Thyroid gland (tissue), 4 donors: ENCODE measurements at places on chromosomes 4 and X.

GRCh38 chr4:67071641-67072040 is 473.7 kb downstream of the CENPC start:
- no peak for DNase-seq

- no peak for DNase-seq
These were observed 64.6 kb upstream of the PPP3CA start for GRCh38 chr4:101411926-101412325.

- no peak for DNase-seq
These were observed 56.6 kb downstream of the AREG start for GRCh38 chr4:74501579-74501978.

GRCh38 chr4:25867781-25868294 is 5.0 kb upstream of the SEL1L3 start:
- no peak for DNase-seq

- DNase-seq: no peak
These were observed 1.0 kb upstream of the MECP2 start for GRCh38 chrX:154098551-154098950.

GRCh38 chrX:16978193-16978984 is 31.9 kb downstream of the REPS2 start:
- no peak for DNase-seq

- no peak for DNase-seq
These were observed 38.7 kb upstream of the GYPA start for GRCh38 chr4:144179152-144179739.

- DNase-seq: no peak
These were observed 27.7 kb downstream of the PDGFRA start for GRCh38 chr4:54256491-54257486.

- peak; percentile 24 for DNase-seq
These were observed 774 bp upstream of the RAPGEF2 start for GRCh38 chr4:159101988-159102621.

GRCh38 chrX:10171249-10171648 is 14.5 kb downstream of the CLCN4 start:
- DNase-seq: no peak

DNA sequence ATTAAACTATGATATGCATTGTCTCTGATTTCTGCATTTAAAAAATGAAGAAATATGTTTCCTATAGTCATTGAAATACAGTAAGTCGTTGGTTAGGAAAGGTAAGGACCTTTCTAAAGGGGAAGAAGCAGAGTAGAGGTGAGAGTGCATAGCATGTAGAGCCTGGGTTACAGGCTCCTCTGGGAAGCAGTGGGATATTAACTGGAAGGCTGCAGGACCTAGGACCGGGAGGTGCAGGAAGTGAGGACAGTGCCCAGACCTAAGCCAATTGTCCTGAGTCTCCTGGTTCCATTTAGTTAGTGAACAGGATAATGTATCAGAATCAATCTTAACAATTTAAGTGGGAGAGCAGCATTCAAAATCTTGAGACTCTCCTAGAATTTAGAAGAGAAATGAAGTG is 237.1 kb upstream of the NUDT6 start:
- DNase-seq: no peak

- no peak for DNase-seq
These were observed 240.5 kb upstream of the POF1B start for GRCh38 chrX:85619962-85620361.

DNA sequence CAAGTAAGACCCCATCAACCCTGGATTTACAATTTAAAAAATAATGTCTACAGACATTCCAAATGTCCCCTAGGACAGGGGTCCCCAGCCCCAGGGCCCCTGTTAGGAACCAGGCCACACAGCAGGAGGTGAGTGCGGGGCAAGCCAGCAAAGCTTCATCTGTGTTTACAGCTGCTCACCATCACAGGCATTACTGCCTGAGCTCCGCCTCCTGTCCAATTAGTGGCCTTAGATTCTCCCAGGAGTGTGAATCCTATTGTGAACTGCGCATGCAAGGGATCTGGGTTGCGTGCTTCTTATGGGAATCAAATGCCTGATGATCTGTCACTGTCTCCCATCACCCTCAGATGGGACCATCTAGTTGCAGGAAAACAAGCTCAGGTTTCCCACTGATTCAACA is 146.1 kb downstream of the ATP10D start:
- no peak for DNase-seq

DNA sequence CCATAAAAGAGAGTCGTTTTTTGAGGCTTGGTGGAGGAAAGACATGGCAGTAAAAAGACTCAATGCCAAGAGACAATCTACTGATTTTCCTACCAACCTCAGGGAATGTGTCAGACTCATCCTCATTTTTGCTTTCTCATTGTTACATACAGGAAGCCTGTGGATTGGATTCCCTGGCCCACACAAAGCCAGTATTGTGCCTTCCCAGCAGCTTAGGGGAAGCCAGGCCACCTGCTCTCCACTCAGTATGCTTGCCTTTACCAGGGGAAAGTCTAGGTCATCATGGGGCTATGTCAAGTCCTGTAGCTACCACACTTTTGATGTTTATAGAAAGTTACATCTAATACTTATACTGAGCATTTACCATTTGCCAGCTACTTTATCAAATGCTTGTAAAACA is 11.0 kb downstream of the BMX start:
- DNase-seq: no peak

GRCh38 chr4:123449780-123450179 is 53.2 kb downstream of the SPRY1 start:
- no peak for DNase-seq

GRCh38 chrX:20438871-20439526 is 172.3 kb upstream of the RPS6KA3 start:
- peak; percentile 3 for DNase-seq
